Stimulated activated CD8-positive, alpha-beta memory T cell treated with anti-CD3 and anti-CD28 coated beads, Interleukin-7, amount 100 ng/mL, for 1 hour (primary cell): ENCODE measurements at places on chromosomes 4 and X.

- DNase-seq = no peak
Measured at GRCh38 chr4:24625091-24625490, 40.7 kb upstream of the DHX15 start.

GRCh38 chrX:43741843-43742573 is 85.9 kb downstream of the MAOA start:
- DNase-seq = no peak

GRCh38 chr4:33850371-33850902 is 2393.9 kb downstream of the ARAP2 start:
- DNase-seq = no peak

- no peak for DNase-seq
Measured at GRCh38 chrX:2781226-2781571, 29.4 kb downstream of the XG start.

- DNase-seq = no peak
Measured at GRCh38 chr4:30763321-30763727, 43.2 kb downstream of the PCDH7 start.

- no peak for DNase-seq
Measured at GRCh38 chrX:42797651-42798269, 19.8 kb upstream of the PPP1R2C start.

DNA sequence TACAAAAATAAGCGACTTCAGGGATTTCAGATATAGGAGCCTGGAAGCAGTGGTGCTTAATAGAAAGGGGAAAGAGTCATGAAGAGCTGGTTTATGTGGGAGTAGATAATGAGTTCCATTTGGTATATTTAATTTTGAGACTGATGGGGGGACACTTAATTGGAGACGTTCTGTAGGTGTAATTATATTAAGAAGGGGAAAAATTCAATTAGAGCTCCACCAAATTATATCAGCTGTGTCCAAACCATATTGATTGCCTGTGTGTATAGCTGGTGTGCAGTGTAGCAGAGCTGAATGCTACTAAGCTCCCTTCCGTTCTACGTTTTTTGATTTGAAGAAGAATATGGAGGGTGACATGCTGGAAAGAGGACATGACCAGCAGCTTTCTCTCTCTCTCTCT is 282.3 kb downstream of the DMD start:
- no peak for DNase-seq

DNA sequence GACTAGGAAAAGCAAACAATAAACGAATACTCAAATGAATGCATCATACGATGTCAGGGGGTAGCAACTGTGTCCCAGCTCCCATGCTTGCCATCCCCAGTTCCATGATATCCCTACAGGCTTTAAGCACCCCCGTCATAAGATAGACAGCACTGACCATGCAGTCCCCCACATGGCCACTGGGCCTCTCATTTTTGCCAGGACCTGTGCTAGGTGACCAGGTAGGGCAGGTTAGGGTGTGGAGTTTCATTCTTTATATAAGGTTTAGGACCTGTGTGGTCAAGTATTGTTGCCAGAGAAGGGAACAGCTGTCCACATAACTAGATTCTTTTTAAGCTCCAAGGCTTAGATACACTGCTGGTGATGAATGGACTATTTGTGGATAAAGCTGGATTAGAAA is 9.7 kb downstream of the PPEF2 start:
- DNase-seq = no peak

- no peak for DNase-seq
Measured at GRCh38 chr4:1137850-1138249, 24.5 kb upstream of the RNF212 start.

DNA sequence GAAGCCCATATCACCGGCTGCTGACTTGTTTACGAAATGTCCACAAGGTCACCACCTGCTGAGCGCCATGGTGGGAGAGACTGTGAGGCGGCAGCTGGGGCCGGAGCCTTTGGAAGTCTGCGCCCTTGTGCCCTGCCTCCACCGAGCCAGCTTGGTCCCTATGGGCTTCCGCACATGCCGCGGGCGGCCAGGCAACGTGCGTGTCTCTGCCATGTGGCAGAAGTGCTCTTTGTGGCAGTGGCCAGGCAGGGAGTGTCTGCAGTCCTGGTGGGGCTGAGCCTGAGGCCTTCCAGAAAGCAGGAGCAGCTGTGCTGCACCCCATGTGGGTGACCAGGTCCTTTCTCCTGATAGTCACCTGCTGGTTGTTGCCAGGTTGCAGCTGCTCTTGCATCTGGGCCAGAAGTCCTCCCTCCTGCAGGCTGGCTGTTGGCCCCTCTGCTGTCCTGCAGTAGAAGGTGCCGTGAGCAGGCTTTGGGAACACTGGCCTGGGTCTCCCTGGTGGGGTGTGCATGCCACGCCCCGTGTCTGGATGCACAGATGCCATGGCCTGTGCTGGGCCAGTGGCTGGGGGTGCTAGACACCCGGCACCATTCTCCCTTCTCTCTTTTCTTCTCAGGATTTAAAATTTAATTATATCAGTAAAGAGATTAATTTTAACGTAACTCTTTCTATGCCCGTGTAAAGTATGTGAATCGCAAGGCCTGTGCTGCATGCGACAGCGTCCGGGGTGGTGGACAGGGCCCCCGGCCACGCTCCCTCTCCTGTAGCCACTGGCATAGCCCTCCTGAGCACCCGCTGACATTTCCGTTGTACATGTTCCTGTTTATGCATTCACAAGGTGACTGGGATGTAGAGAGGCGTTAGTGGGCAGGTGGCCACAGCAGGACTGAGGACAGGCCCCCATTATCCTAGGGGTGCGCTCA is 8.7 kb upstream of the MSANTD1 start:
- DNase-seq = no peak

DNA sequence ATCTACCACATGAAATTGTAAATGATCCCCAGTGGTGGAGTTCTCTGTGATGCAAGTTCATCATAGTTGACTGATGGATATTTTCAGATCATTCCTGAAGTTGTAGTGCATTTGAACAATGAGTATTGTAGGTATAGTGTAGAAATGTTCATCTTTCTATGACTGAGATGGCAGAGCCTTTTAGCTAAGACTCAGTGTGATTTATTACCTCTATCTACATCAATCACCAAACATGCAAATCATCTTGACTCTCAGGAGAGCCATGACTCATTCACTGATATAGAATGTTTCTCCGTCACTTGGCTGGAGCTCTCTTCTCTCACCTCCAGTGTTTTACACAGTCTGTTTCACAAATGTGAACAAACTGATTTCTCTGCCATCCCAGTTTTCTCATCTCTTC is 392.6 kb downstream of the IL1RAPL1 start:
- DNase-seq = no peak

GRCh38 chr4:47486231-47486673 is 1.2 kb downstream of the ATP10D start:
- DNase-seq = no peak

DNA sequence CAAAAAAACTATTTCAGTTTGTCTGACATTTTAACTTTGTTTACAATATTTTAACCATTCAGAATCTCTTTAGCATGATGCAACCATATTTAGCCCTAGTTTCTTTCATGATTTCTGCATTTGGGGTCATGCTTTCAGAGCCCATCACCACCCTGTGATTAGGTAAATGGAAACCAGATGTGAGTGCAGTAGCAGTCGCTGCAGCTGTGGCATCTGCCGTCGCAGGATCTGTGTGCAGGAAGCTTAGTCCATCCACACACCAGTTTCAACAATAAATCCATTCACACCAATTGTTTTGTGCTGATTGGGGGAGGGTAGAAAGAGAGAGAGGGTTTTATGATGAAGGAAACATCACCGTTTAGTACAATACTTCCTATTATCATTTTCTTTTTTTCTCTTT is 130.5 kb downstream of the CPEB2 start:
- no peak for DNase-seq

DNA sequence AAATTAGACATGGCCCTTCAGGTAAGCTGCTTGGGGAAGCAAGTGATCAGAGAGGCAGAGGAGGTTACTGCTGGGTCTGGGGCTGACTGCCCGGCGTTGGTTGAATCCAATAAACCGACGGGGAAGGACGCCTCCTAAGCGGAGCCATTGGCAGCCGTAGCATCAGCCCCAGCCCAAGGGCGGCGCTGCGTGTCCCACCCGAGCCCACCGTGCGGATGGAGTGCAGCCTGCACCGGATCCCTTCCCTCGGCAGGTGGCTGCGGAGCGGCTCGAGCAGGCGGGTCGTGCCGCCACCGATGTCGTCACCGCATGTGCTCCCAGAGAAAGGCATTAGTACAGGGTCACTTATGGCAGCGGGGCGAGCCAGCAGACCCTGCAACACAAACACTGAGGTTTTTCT is 82.1 kb downstream of the ALPK1 start:
- DNase-seq = no peak
